Hematopoietic multipotent progenitor cell treated with erythropoietin and hydrocortisone succinate and interleukin-3 and kit ligand, for 15 days (in vitro differentiated cells): ENCODE measurements at places on chromosomes 3 and 15.

DNA sequence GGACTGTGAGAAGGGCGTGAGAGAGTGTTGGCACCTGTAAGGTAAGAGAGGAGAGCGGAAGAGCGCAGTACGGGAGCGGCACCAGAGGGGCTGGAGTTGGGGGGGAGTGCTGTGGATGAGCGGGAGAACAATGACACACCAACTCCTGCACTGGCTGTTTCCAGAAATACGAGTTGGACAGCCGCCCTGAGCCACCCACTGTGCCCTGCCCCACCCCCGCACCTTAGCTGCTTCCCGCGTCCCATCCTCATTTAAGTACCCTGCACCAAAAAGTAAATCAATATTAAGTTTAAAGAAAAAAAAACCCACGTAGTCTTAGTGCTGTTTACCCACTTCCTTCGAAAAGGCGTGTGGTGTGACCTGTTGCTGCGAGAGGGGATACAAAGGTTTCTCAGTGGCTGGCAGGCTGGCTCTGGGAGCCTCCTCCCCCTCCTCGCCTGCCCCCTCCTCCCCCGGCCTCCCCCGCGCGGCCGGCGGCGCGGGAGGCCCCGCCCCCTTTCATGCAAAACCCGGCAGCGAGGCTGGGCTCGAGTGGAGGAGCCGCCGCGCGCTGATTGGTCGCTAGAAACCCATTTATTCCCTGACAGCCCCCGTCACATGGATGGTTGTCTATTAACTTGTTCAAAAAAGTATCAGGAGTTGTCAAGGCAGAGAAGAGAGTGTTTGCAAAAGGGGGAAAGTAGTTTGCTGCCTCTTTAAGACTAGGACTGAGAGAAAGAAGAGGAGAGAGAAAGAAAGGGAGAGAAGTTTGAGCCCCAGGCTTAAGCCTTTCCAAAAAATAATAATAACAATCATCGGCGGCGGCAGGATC lies at the start of gene SOX2:
Gene SOX2 (plus strand): TSS at position 601 of the 811 bp plus-strand sequence. CDS start 436 bp downstream, outside the sequence.
- DNase-seq, result no peak

DNA sequence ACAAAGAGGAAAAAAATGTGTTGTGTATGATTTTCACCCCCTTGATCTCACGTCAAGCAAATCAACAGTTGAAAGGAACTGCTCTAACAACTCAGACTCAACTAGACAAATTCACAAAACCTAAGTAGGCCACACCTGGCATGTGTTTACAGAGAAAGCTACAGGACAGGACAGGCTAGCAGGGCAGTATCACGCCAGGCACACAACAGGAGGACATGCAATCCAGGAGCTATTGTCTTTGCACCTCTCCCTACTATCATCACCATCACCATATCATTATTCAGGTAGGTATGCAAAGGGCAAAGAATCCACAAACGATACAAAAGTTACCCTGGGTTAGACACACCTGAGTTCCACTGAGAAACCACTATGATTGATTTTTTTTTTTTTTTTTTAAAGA lies 86.4 kb downstream of the TBL1XR1 start:
- no peak for DNase-seq

DNA sequence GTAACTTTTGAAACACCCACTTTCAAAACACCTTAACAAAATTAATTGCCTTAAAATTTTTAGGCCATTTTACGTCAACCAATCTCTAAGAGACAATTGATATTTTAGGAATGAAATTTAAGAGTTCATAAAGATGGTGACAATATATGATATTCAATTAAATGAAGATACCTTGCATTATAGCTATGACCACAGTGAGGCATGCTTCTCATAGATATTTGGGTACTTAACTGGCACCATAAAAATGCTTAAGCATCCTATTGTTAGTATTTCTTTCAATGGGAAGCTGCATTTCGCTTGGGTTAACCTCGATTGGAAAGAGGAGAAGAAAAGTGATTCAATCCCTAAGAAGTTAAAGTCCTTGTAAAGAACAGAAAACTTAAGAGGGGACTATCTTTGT lies 209.0 kb downstream of the GAP43 start:
- no peak for DNase-seq

DNA sequence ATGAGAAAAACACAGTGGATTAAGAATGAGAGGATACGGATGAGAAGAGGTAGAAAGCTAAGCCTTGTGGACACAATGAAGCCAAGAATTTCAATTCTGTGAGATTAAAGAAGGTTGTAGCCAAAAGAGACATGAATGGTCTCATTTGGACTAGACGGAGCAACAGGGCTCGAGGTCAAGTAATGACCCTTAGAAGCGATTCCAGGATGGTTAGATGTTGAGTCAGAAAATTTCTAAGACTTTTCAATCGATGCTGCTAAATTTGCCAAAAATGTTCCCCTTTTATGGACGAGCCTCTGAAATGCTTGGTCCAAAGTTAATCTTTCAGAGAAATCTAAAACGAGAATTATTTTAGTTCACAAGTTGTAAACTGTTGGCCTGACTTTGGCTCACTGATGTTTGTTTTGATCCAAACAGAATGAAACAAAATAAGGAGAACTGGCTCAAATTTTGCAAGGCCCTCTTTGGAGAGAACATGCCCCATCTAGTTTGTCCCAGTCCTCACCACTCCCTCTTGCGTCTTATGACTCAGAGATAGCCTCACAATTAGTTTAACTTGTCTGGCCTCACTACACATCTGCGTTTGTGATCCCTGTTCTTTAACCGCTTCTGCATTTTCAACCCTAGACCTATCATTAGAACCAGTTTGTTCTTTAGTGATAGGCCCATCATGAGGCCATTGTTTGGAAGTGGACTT lies 235.5 kb downstream of the PDZRN3 start:
- no peak for DNase-seq

- no peak for DNase-seq
Observed at GRCh38 chr3:155741603-155742002, 3.3 kb downstream of the PLCH1 start.

DNA sequence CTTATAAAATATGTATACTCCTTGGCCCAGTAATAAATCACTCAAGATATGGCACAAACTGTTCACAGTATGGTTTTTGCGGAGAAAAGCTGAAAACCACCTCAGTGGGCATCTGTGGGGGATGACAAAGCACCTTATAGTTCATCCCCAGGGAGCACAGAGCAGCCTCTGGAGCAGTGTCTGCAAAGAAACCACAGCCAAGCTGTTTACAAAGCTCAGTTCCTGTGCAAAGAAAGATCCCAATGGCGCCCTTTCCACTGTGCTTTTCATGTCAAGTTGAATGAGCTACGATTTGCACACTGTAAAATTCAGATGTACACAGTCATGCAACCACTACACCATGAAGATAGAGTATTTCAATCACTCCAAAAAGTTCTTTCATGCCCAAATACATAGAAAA lies 2.5 kb upstream of the EFCC1 start:
- no peak for DNase-seq

- DNase-seq, result no peak
Observed at GRCh38 chr3:61894988-61895935, 333.9 kb downstream of the PTPRG start.

DNA sequence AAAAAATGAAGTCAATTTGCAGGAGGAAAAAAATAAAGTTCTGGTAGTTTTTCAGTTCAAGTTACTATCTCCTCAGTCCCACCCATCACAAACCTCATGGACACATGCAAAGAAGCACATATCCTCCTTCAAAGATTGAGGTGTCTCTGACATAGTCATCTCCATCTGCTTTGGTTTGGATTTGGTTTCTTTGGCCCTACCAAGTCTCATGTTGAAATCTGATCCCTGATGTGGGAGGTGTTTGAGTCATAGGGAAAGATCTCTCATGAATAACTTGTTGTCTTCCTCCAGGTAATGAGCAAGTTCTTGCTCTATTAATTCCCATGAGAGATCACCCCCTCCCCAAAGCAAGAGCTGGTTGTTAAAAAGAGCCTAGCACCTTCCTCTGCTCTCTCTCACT lies 446.8 kb downstream of the IGSF11 start:
- DNase-seq, result no peak

- no peak for DNase-seq
Observed at GRCh38 chr15:66411190-66411589, 24.5 kb downstream of the MAP2K1 start.

- no peak for DNase-seq
Observed at GRCh38 chr3:15279671-15280402, 52.5 kb downstream of the SH3BP5 start.

- no peak for DNase-seq
Observed at GRCh38 chr3:88440701-88441100, 290.9 kb downstream of the C3orf38 start.

DNA sequence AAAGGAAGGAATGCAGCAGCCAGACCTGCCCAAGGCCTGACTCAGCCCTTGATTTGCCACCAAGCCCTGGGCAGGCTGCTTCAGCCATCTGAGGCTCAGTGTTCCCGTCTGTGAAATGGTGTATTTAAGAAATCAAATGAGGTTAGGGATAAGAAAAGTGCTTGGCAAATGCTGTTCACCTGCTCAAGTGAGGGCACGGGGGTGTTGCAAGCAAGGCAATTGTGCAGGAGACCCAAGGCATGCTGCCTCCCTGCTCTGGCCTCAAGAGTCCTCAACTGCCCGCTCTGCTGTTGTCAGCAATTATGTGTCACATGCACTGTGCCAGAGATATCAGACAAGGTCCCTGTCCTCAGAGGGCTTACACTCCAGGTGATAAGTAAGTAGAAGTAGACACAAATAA lies 101.8 kb downstream of the TPRA1 start:
- DNase-seq, result no peak

- no peak for DNase-seq
Observed at GRCh38 chr3:98791341-98792325, 28.5 kb downstream of the ST3GAL6 start.

DNA sequence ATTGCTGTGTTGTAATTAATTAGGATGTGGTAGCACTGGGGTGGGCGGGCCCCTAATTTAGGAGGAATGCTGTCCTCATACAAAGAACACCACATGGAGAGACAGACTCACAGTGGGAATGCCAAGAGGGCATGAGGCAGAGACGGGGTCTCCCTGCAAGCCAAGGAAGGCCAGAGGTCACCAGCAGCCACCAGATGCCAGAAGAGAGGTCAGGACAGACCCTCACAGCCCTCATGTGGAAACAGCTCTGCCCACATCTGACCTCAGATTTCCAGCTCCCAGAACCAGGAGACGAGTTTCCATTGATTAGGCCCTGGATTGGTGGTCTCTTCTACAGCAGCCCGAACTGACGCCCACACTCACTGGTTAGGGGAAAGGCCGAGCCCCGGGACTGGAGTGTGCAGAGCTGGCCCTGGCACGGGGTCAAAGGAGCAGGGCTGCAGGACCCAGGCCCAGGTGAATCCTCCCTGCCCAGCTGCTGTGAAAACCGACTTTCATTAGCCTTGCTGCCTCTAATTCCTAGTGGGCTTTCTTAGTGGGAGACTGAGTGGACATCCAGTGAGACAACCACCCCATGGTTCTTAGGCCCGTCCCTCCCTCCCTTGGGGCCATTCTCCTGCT lies 43.0 kb upstream of the SLC41A3 start:
- no peak for DNase-seq

DNA sequence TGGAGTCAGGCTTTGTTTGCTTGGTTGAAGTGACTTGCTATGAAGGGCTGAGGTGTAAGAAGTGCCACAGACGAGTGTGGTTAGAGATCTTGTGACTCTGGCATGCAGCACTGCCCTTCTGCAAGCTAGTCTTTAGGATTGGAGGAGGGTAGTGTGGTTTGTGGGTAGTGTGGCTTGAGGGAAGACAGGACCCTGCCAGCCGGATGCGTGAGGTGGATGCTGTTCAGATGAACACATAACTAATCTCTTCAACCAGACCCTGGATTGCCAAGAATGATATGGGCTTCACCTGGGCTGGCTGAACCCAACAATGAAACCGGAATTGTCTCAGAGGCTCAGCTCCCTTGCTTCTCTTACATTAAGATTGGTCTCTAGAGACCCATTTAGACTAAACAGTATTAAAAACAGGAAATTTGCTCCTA lies 32.7 kb downstream of the STARD9 start:
- no peak for DNase-seq

- no peak for DNase-seq
Observed at GRCh38 chr15:67101911-67102598, 36.7 kb downstream of the SMAD3 start.

DNA sequence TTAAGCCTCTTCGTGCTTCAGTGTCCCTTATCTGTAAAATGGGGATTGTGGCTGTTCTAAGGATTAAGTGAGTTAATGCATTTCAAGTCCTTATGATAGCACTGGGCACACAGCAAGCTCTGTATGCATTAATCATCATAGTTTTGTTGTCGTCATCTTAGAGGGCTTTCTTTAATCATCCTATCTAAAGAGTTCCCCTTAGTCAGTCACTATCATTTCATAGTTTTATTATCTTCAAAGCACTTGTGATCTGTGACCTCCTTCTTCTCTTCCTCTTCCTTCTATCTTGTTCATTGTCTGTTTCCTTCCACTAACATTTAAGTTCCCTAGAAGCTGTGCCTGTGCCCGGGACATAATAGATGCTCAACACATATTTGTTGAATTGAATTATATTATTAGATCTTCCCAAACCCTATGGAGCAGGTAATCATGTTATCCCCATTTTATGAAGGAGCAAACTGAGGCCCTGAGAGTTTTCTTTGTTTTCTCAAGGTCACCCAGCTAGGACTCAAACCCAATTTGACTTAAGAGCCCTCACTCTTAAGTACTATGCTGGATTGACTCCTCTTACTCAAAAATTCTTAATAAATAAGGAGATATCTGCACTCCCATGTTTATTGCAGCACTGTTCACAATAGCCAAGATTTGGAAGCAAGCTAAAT lies 24.1 kb downstream of the DUOX2 start:
- DNase-seq, result no peak

DNA sequence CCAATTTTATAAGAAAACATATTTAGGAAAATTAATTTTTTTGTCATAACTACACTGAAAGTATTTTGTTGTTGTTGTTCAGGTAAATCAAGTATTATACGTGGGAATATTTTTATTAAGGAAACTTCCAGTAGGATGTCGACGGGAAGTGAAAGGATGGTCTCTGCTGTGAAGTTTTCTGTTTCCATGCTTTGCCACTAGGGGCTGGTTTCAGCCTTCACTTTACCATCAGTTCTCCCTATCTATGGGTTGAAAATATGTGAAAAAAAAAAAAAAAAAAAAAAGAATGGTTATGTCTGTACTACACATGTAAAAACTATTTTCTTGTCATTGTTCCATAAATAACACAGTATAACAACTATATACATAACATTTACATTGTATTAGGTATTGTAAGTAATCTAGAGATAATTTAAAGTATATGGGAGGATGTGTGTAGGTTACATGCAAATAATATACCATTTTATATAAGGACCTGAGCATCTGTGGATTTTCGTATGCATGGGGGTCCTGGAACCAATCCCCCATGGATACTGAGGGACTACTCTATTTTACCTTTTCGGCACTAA lies 136.7 kb downstream of the SMAD6 start:
- peak; percentile 8 for DNase-seq

GRCh38 chr3:146241523-146242240 lies 9.2 kb downstream of the PLSCR4 start:
- DNase-seq, result no peak

DNA sequence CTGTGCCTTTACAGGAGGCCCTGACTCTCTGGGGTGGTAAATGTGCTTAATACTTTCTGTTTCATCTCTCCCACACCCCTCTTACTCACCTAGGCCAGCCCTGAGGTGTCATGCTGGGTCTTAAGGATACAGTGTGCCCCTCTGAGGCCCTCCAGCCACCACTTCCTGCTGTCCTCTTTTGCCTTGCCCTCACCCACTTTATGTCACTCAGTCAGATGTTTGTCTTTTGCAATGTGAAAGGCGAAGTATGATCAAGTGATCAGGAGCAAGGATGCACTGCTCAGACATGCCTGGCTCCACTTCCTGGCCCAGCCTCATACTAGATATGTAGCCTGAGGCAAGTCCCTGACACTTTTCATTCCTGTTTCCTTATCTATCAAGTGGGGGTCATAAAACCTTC lies 339.0 kb upstream of the NR2E3 start:
- DNase-seq, result no peak
